ENCODE measurements at places on chromosomes 6 and 20.
A peak's percentile ranks its signal among the peaks of the same experiment; 100 is the strongest.

- no peak for DNase-seq
Observed at GRCh38 chr6:155278319-155279049, 14.7 kb downstream of the CLDN20 start.

DNA sequence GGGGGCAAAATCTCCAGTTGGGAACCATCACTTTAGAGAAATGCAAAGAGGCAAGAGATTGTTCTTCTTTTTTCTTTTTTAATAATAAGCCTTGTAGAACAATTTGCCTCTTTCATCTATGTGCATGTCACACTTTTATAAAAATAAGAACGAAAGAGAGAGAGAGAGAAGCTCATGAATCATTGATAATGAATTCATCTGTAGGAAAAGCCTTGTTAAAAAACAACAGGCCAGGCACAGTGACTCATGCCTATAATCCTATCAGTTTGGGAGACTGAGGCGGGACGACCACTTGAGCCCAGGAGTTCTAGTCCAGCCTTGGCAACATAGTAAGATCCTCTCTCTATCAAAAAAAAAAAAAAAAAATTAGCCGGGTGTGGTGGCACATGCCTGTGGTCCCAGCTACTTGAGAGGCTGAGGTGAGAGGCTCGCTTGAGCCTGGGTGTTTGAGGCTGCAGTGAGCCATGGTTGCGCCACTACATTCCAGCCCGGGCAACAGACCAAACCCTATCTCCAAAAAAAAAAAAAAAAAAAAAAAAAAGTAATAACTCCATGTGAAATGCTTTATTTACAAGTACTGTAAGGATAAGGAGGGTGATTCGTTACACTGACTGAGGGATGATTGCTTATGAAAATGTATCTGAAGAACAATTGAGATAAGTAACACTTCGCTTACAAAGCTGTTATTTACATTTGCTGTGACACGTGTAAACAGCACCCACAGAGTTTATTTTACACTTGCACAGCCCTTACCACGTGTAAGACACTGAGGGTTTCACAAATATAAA lies 6.0 kb downstream of the CCN5 start:
- no peak for DNase-seq

DNA sequence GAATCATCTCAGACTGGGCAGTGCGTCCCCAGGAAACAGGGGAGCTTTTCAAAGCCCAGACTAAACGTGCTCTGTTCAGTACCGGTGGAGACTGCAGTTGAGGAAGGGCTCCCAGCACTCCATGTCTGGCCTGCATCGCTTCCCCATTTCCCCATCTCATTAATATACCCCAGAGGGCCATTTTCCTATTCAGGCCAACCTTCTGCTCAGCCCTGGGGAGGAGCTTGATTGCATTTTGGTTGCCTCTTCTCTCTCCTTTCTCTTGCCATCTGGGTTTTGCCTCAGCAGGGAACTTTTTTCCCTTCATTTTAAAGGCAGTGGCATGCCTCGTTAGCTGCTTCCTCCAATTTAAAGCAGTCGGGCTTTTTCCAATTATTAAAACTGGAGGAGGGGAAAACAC lies 394.3 kb upstream of the SOX4 start:
- peak; percentile 91 for DNase-seq

- DNase-seq, result no peak
Observed at GRCh38 chr6:49410564-49410963, 52.5 kb downstream of the MMUT start.

- no peak for DNase-seq
Observed at GRCh38 chr20:62045529-62046285, 20.0 kb downstream of the TAF4 start.

GRCh38 chr6:6492675-6493074 lies 95.8 kb upstream of the LY86 start:
- no peak for DNase-seq

GRCh38 chr20:37567671-37568588 lies 40.3 kb upstream of the BLCAP start:
- DNase-seq, result peak; percentile 97

GRCh38 chr6:3259491-3259958 lies 778 bp downstream of the PSMG4 start:
- peak; percentile 72 for DNase-seq

DNA sequence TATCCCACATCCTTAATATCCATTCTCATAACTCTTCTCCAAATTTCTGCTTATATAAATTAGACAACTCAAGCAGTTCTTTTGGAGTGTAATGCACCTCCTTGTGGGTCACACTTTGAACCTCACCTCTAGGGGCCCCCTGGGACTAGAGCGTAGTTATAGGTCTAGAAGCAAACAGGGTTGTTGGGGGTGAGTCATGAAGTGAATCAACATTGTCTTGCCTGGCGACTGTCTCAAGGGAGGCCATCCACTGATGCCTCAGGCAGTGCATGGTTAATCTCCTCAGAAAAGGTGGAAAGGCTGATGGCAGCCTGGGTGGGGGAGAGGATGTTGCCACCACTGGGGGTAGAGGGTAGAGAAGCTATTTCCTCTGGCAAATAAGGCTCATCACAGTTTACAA lies 129.1 kb downstream of the TNFRSF21 start:
- DNase-seq, result no peak

DNA sequence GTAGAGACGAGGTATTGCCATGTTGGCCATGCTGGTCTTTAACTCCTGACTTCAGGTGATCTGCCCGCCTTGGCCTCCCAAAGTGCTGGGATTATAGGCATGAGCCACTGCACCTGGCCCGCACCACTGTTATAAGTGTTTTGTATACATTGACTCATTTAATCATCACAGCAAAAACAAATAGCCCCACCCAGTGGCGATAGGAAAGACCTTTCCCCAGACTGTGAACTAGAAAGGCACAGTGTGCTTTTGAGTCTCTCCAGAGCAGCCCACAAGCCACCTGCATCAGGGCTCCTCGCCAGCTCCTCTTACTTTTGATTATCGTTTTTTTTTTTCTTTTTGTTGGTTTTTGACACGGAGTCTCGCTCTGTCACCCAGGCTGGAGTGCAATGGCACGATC lies 27.9 kb upstream of the ZFP64 start:
- no peak for DNase-seq

- DNase-seq, result no peak
Observed at GRCh38 chr20:36775196-36775595, 1.6 kb upstream of the DSN1 start.

DNA sequence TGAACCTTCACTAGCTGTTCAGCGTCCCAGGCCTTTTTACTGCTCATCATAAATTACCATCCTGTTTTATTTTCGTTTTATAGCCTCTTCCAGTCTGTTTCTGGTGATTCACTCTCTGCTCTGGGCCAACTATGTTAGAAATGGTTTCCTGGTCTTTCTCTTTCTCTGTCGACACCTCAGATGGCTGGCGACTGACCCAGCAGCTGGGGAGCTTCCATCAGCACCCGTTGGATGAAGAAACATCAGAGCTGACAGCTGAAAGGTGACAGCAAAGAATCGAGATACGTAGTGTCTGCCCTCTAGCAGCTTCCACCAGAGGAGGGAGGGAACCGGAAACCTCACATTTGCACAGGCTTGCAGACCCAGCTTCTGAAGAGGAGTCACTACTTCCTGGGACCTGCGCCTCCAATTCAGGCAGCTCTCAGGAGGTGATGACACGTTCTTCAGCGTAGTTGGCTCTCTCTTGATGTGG lies 82.9 kb upstream of the MLN start:
- DNase-seq, result no peak

DNA sequence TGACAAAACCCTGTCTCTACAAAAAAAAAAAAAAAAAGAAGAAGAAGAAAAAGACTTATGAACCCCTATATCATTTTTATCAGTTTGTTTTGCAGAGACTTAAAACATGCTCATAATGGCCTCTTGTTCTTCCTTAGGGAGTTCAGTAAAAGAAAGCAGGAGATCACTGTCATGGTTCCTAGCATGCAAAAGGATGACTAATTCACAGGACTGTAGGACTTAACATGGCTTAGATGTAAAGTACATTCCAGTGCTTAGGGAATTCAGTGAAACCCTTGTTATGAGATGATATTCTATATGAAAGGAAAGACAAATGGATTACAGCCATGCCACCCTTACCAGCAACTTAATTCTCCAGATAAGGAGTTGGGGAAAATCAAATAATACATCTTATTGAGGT lies 29.5 kb downstream of the EEF1A1 start:
- no peak for DNase-seq

GRCh38 chr6:42744351-42744893 lies 1.5 kb downstream of the TBCC start:
- no peak for DNase-seq

DNA sequence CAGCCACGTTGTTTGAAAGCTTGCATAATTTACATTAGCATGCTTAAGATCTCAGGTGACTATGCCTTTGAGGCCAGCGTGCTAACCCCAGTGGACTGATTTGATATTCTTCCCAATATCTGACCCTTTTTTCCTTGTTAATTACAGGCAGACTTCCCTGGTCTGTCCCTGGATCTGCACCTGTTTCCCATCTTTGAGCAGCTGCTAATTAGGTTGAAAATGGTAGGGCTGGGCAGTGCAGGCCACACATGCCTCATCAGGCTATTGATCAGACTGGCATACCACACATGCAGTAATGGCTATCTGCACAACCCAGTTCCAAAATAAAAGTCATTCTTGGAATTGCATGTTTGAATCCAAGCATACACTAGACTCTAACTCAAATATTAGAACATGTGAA lies 164.3 kb upstream of the TFAP2D start:
- no peak for DNase-seq

- no peak for DNase-seq
Observed at GRCh38 chr20:57656252-57656820, 36.1 kb upstream of the ZBP1 start.

- no peak for DNase-seq
Observed at GRCh38 chr6:25866011-25866410, 8.0 kb downstream of the SLC17A3 start.

- DNase-seq, result no peak
Observed at GRCh38 chr20:38834868-38835267, 29.4 kb downstream of the PPP1R16B start.

GRCh38 chr20:63165356-63166192 lies 50.4 kb downstream of the YTHDF1 start:
- DNase-seq, result no peak

DNA sequence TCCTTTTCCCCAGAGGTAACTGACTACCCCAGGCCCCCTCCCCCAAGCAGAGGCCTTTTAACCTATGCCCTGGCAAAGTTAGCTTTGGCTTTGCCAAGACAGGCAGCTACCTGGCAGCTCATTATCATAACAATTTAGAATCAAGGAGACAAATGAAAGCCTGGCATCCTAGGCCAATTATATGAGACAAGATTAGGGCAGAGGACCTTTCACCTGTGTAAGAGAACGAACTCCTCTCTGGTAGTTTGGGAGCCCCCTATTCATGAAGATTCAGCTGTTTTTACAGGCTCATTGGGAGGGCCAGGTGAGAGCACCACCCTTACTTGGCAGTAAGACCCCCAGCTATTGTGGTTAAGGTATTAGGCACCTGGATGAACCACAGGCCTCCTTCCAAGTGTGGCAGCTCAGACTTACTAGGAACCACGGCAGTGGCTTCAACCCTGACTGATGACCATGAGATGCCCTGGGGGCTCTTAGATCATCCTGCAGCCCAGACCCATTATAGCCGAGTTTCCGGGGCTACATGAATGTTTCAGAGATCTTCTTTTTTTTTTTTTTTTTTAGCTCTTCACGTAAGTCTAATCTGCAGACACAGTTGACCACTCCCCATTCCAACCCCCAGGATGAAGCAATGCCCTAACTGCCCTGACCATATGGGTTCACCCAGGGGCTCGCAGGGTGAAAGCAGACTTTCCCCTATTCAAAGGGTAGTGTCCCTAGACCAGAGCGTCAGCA lies 56.2 kb downstream of the RAB44 start:
- no peak for DNase-seq
